ENCODE measurements at places on chromosomes 13 and 19.

DNA sequence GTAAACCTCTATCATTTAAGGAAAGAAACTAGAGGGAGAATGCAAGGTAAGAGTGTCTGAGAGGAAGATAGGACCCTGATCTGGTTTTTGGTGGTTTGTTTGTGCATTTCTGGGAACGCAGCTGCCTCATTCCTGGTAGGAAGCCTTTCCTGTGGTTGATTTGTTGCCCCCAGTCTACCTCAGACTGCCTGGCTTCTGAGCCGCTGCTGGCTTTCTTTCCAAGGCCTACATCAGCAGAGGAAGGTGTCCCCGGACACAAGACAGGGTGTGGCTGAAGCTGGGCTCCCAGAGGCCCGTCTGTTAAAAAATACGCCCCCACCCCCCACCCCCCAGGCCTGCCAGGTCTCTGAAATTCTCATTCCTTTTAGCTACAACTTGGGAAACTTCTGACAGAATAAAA, 42.6 kb downstream of the C13orf42 start:
- DNase-seq, result no peak

DNA sequence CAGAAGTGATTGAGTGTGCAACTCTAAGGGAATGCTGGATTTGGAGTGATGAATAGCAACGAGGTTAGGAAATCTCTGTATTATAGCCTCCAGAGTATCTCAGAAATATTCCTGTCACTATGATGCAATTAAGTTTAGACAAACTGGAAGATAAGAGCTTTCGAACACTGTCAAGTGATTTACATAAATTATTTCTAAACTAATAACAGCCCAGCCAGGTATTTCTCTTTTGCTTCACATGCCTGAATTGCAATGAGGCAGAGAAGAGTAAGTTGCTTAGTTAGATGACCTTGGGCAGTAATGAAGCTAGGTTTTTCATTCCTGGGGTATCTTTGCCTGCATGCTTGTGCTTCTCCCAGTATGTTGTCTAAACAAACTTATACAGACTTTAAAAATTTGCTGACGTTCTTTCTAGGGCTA, 134.5 kb downstream of the LMO7 start:
- DNase-seq, result no peak

DNA sequence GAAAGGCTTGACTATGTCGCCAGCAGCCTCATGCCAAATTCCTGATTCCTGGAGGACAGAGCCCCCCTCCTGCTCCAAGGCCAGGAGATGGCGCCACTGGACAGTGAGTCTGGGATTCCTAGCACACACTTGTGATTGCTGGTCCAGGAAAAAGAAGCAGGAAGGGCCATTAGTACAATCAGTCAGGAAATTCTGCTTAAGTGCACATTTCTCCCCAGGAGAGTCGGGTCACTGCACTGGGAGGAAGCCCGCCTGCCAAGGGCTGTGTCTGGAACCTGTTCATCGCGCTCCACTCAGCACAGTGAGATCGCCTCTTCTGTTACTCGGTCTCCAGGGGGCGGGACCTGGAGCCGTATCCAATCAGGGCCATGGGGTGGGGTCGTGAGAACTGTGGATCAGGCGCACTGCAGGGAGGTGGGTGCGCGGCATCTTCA, 65.1 kb downstream of the ZNF823 start:
- no peak for DNase-seq

DNA sequence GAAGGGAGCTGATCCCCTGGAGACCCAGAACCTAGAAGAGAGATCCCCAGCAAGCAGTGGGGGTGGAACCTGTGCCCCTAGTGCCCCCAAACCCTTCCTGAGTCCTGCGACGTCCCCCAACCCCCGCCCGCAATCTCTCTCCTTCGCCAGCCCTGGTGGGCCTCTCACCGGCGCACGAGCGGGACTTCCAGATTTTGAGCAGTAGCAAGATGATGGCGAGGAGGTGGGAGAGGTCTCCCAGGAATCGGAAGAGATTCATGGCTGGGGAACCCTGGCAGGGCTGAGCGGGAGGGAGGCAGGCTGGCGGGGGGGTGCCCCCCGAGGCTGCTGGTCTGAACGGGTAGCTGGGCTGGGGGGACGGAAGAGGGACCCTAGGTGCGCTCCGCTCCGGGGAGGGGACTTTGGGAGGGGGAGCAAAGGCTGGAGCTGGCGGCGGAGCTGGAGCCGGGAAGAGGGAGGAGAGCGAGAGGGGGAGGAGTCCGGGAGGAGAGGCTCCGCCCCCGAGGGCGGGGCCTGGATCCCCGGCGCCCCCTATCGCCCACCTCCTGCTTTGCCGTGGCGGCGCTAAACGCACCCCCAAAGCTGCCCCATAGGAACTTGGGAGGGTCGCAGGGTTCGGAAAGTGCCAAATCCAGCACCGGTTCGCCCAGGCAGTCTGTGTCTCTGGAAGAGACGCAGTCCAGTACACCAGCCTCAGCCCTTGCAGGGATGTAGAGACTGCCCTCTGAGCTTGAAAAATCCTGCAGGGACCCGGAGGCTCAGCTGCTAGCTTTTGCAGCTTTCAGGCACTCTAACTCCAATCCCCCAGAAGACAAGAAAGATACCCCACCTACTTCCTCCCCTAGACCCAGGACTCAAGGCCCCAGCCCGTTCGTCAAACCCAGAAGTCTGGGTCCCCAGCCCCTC, at the start of gene KDELR1:
Gene KDELR1 (minus strand): TSS at position 452 of the 906 bp plus-strand sequence. CDS start 193 bp downstream, at position 259.
- DNase-seq, result no peak

DNA sequence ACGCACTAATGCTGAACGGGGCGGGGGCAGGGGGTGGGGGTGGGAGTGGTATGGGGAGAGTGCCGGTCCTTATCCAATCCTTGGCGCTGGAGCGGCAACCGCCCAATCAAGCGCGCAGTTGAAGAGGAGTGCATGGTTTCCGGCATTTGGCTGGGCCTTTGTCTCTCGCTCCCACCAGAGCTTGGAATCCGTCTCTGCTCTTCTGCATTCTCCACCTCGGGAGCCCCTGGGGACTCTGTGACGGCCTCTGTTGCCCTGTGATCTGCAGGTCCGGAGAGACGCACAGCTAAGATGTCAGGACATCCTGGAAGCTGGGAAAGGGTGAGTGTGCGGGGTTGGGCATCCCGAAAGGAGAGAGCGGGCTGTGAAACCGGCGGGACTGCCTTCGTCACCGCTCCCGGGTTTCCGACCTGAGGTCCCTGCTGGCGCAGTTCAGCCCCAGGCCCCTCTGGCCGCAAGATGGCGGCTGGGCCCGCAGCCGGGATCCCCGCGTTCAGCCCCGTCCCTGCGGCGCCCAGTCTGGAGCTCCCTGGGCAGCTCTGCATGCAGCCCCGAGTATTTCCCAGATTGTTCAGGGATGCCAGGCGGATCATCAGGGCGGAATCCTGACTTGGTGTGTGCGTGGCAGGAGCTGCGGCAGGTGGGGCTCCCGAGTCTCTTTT, 53.6 kb upstream of the ZNF254 start:
- peak; percentile 65 for DNase-seq

GRCh38 chr13:50393628-50394027, 378.4 kb downstream of the KCNRG start:
- no peak for DNase-seq

DNA sequence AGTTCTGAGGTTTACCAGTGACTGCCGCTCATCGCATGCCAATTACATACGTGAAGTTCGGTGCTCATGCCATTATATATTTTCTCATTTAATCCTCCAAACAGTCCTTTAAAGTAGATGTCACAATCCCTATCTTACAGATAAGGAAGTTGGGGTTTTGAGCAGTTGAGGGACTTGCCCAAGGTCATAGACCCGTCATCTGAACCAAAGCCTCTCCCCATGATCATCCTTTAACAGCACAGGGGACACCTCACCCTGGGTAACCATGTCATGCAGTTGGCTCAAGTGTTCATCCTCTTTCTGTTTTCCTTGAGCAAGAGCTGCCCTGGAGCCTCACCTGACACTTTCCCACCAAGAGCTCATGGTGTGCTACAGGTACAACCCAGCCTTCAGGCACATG, 69.1 kb downstream of the HSPH1 start:
- no peak for DNase-seq

- DNase-seq, result no peak
Observed at GRCh38 chr19:29540114-29540513, 14.3 kb downstream of the VSTM2B start.

- peak; percentile 41 for DNase-seq
Observed at GRCh38 chr19:49817964-49818648, at the start of gene MED25. Gene MED25, plus strand, starts transcription at chr19:49818289. Its CDS starts 53 bp downstream, at chr19:49818342.

DNA sequence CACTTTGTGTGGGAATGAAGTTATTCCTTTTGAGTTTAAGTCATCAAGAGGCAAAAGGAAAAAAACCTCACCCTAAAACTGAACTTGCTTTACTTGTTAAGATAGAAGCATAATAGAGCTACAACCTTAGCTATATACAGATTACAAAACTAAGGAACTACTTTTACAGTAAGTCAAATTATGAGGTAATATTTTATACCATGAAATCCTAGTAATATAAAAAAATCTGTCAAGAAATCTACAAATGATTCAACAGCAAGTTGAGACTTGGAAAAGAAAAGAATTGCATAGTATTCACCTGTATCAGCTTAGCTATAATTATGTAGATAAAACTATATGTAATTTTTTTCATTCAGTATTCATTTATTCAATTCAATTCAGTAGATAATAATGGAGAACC, 335.3 kb downstream of the KLF5 start:
- DNase-seq, result no peak

Measured in kidney epithelial cell (primary cell).